ENCODE measurements at places on chromosomes 5 and 9. TPM values are rescaled to one million over a fixed set of nuclear protein-coding genes. Genes with fewer than 3 reads are reported as not detected.

DNA sequence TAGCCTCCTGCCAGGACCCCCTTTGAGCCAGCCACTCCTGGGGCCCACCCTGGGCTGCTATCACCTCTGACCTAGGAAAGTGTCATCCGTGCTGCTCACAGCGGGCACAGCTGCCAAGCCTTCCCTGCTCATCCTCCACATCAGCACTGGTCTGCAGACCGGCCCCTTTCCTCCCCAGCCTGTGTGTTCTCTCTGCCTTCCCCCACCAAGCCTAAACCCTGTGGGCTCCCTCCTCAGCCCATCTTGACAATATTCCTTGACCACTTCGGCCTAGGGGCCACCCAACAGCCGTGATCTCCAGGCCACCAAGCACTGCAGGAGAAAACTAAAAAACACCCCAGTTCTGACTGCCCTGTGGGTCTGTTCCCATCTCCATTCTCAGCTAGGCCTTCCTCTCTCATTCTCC is 135.1 kb downstream of the DAB2IP start:
- peak; percentile 49 for DNase-seq

GRCh38 chr9:12441506-12441905 is 251.7 kb upstream of the TYRP1 start:
- no peak for DNase-seq

- no peak for DNase-seq
Observed at GRCh38 chr5:152987131-152987530, 503.3 kb upstream of the GRIA1 start.

- no peak for DNase-seq
Observed at GRCh38 chr9:7313389-7313788, 486.2 kb downstream of the DMAC1 start.

DNA sequence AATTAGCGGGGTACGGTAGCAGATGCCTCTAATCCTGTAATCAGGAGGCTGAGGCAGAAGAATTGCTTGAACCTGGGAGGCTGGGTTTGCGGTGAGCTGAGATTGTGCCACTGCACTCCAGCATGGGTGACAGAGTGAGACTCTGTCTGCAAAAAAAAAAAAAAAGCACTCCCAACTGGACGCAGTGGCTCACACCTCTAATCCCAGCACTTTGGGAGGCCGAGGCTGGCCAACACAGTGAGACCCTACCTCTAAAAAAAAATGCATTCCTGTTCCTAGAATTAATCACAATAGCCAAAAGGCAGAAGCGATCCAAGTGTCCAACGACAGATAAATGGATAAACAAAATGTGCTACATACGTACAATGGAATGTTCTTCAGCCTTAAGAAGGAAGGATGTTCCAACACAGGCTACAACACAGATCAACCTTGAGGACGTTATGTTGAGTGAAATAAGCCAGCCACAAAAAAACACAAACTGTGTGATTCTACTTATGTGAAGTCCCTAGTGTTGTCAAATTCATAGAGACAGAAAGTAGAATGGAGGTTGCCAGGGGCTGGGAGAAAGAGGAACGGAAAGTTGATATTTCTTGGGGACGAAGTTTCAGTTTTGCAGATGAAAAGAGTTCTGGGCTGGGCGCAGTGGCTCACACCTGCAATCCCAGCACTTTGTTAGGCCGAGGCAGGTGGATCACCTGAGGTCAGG is 13.8 kb downstream of the FAM78A start:
- DNase-seq = no peak

GRCh38 chr9:928363-929042 is 48.0 kb upstream of the DMRT3 start:
- peak; percentile 83 for DNase-seq

DNA sequence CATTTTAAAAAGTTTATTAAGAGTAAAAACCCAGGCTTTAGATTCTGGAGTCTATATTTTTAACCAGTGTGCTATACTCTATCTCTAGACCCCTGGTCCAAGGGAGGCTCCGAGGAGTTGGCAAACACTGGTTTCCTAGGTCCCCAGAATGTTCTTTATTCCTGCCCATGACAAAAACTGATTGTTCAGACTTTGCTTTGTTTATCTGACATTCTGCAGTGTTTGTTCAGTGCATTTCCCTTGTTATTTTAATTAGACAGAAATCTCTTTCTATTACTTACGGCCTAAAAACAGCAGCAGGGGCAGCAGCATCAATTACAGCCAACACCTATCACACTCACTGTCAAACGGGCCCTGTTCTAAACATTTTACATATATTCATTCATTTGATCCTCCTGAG is 2011.6 kb upstream of the WWC1 start:
- DNase-seq = no peak

DNA sequence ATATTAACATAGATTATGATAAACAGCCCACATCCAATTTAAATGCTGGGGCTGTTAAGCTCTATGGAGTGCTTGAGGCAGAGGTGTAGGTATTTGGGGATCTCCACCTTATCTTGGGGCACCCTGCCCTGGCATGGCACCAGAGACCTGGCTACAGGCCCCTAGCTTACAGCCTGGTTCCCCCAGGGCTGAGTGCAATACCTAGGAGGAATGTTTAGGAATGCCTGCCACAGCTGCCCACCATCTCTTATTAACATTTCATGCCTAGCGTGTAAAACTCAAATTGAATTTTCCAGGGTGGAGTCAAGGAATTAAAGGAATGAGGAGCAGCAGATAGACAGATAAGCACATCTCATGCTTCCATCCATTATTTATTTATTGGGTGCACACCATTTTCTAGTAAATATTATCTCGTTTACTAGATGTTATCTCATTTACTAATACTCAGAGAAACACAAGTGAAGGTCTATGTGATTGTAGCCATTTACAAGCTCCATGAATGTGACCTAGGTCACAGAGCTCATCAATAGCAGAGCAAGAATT is 55.6 kb upstream of the TNFSF8 start:
- DNase-seq = no peak

- no peak for DNase-seq
Observed at GRCh38 chr9:126707083-126707482, 93.4 kb downstream of the LMX1B start.

DNA sequence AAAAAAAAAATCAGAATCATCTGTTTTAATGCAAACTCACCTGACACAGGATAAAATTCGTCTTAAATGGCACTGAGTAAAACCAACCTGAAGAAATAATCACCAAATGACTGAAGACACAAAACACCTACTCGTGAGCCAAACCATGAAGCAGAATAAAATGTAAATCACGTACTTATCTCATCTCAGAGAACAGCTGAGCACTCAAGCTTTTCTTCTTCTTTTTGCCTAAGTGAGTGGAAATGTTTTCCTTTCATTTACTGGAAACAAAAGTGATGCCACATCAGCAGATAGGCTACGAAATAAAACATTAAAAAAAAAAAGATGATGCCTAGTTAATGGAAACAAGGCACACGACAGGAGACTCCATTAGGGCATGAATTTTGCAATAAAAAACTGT is 36.4 kb downstream of the ATPSCKMT start:
- no peak for DNase-seq

GRCh38 chr5:96966801-96967200 is 30.9 kb downstream of the LNPEP start:
- no peak for DNase-seq

DNA sequence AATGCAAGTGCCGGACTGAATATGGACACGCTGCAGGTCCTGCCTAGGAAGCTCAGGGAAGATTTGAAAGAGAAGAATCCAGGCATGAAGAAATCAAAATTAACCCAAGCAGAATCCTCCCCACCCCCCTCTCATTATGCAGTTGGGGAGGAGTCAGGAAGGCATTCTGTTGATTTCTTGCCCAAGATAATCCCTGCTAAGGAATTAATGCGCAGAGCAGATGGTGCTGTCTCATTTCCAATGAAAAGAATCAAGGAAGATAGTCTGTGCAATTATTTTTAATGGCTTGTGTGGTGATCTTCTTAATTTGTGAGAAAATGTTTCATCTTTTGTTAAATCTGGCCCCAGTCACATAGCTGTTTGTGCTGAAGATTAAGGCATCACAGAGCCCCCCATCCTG is 145.0 kb downstream of the ZNF462 start:
- no peak for DNase-seq

DNA sequence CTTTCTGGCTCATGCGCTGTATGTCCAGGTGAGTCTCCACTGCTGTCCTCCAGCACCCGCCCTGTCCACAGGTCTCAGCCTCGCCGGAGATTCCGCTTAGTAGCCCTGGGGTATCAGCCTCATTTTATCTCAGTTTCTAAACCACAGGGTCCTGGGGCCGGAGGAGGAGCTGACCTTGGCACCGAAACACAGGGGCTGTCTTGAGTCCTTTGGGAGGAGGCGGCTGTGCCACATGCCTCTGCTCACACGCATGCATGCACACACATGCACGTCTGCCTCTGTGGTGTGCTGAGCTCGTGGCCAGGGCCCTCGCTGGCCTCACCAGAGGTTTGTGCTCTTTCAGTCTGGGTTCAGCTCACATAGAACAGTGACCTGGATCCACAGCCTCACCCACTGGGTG is 23.3 kb downstream of the TRIP13 start:
- DNase-seq = no peak

DNA sequence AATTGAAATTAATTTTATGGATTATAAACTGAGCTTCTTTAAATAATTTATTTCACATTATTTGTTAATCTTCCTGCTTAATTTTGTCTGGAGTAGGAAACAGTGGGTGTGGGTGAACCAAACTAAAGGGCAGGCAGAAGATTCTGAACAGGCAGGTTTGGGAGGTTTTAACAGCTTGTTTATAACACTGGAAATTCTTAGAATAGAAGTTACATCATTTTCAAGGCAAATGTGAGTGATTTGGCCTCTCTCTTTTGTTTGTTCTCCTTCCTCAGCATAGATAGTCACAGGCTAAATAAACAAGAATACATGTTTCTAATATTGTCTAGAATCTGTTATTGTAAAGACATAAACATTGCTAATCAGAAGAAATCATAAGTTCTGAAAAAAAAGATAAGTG is 970.9 kb upstream of the NUDT12 start:
- DNase-seq = no peak

DNA sequence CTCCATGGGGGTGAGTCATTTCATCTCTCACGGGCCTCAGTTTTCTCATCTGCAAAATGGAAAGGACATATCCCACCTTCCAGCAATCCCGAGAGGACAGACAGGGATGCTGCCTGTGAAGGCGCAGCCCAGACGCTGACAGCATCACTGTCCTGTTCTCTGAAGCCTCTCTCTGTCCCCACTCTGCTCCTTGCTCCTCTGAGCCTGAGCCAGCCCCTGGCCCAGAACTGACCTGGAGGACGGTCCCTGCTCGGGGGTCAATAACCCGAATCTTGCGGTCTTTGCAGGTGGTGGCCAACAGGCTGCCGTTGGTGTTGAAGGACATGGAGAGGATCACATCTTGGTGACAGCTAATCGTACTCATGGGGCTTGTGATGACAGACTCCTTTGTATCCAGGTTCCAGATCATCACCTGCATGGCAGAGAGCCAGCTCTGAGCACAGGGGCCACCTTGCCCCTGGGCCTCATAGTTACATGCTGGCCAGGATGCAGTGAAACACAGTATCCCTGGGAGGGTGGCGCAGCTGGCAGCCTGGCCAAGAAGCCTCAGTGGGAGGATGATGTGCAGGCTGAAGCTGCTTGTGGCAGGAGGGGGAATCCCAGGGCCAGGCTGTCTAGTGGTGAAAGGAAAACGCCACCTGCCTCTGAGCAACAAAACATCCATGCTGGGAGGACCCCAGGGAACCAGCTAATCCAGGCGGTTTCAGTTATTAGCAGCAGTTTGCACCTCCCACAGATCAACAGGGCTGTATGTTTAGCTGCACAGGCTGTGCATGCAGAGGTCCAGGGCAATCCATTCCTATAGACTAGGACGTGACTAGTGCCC is 14.0 kb upstream of the TRIM14 start:
- DNase-seq = peak; percentile 45

- DNase-seq = peak; percentile 48
Observed at GRCh38 chr5:176742246-176743105, 67.9 kb upstream of the UNC5A start.

GRCh38 chr9:91012933-91013841 is 211.6 kb downstream of the SYK start:
- no peak for DNase-seq

DNA sequence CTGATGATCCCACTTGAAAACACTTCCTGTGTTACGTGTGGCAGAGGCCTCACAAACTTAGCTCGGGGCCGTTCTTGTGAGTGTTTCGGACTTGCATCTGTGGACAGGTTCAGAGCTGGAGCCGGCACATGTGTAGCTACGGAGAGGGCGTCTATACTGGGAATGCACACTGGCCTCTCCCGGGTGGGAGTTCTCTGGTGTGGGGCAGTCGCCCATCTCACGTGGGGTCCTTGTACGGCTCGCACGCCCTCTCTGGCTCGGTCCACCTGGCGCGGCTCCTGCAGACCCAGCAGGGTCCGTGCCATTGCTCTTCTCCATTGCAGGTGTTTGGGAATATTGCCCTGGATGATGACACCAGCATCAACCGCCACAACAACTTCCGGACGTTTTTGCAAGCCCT is 197.9 kb downstream of the CACNA1B start:
- DNase-seq = peak; percentile 14

DNA sequence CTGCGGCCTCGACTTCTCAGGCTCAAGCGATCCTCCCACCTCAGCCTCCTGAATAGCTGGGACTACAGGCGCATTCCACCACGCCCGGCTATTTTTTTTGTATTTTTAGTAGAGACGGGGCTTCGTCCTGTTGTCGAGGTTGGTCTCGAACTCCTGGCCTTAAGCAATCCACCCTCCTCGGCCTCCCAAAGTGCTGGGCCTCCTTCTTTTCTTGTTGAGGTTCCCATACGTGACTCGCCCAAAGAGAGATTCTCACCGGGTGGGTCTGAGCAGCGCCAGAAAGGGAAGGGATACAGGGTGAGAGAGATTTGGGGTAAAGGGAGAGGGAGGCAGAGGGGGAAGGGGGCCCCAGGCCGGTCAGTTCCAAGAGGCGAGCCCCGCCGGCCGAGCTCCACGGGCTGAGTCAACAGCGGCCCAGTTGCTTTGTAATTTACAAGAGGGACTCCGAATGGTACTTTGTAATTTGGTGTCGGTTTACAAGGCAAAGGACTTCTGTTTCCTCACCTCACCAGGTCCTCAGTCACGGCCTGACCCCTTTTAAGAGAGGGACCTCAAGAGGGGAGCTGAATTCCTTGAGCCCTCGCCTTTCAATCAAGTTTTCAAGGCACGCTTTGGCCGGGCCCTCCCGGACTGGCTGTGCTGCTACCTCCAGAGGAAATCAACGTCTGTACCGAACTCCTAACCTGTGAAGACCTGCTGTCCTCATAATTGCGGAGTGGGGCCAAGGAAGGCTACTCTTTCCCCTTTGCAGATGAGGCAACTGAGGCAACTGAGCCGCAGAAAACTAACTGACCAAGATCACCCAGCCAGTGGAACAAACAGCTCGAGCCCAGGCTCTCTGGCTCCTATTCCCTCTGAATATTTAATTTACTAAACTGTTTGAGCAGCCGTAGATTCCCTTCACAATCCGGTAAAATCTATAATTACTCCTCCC is 3.3 kb upstream of the DMRT2 start:
- DNase-seq = no peak

GRCh38 chr9:26725573-26725972 is 167.0 kb downstream of the CAAP1 start:
- no peak for DNase-seq

The SH3GL2 gene
- total RNA-seq = 2.1 TPM

The NR3C1 gene
- 9.5 TPM for total RNA-seq

The SLIT3 gene
- total RNA-seq = 2.5 TPM

The ADRA1B gene
- 0.60 TPM for total RNA-seq

The HK3 gene
- not detected for total RNA-seq

The HAVCR2 gene
- 0.92 TPM for total RNA-seq

The GAS1 gene
- 6.3 TPM for total RNA-seq

The GCNT4 gene
- total RNA-seq = 2.5 TPM

The XPA gene
- 4.9 TPM for total RNA-seq

The TMEFF1 gene
- 111 TPM for total RNA-seq

The IL6ST gene
- 30.4 TPM for total RNA-seq

The FBXL7 gene
- 12.9 TPM for total RNA-seq

The ZNF454 gene
- total RNA-seq = not detected

The NFIB gene
- total RNA-seq = 5.3 TPM

The BRINP1 gene
- total RNA-seq = 3.3 TPM

The ZNF879 gene
- 6.6 TPM for total RNA-seq
